ENCODE measurements at places on chromosomes 5 and 9. TPM values are rescaled to one million over a fixed set of nuclear protein-coding genes. Genes with fewer than 3 reads are reported as not detected.

Gene CBY3
- polyA plus RNA-seq: 0.05 TPM

Gene SLC6A19
- polyA plus RNA-seq: not detected

Gene SAXO1
- polyA plus RNA-seq: not detected

Gene SLC1A3
- 13.5 TPM for polyA plus RNA-seq

Gene LMNB1
- polyA plus RNA-seq: 20.3 TPM

Gene PTPA
- 126 TPM for polyA plus RNA-seq

Gene PCDHB5
- 0.14 TPM for polyA plus RNA-seq

Gene FAM151B
- 0.83 TPM for polyA plus RNA-seq

Gene PCDHB9
- 0.16 TPM for polyA plus RNA-seq

Gene ORM2
- not detected for polyA plus RNA-seq

Gene SHOC1
- 0.18 TPM for polyA plus RNA-seq

Gene F2R
- polyA plus RNA-seq: 0.45 TPM

Gene ARHGEF39
- 4.0 TPM for polyA plus RNA-seq

Gene C8G
- 1.2 TPM for polyA plus RNA-seq

Gene WDR31
- 1.2 TPM for polyA plus RNA-seq

Gene LCN12
- polyA plus RNA-seq: 0.24 TPM

Gene RNF20
- polyA plus RNA-seq: 12.0 TPM

Gene RASEF
- polyA plus RNA-seq: 4.3 TPM

Gene PCYOX1L
- polyA plus RNA-seq: 5.7 TPM

Gene MYOZ3
- 0.24 TPM for polyA plus RNA-seq

Gene SCGB3A2
- polyA plus RNA-seq: not detected

Gene PKD2L2
- polyA plus RNA-seq: not detected

Gene DDX4
- polyA plus RNA-seq: not detected

Gene NR4A3
- 0.29 TPM for polyA plus RNA-seq

Gene GALNT12
- 20.7 TPM for polyA plus RNA-seq

Gene IFNK
- polyA plus RNA-seq: not detected

Gene PCDHGA3
- 0.08 TPM for polyA plus RNA-seq

Gene PCDHB11
- polyA plus RNA-seq: 0.47 TPM

Gene PLEKHG4B
- 0.53 TPM for polyA plus RNA-seq

Gene COL23A1
- 0.75 TPM for polyA plus RNA-seq

Gene HTR1A
- not detected for polyA plus RNA-seq

Gene GPR150
- polyA plus RNA-seq: 0.05 TPM

Gene KCNIP1
- polyA plus RNA-seq: 0.04 TPM

Gene ACOT12
- not detected for polyA plus RNA-seq

Gene STK32A
- polyA plus RNA-seq: 0.09 TPM

Gene SUSD3
- polyA plus RNA-seq: 1.9 TPM

Gene TOR1A
- polyA plus RNA-seq: 9.8 TPM

Gene PCDHGA1
- 0.13 TPM for polyA plus RNA-seq

Gene SPINK1
- 0.76 TPM for polyA plus RNA-seq

Gene HARS2
- polyA plus RNA-seq: 17.6 TPM

Gene GLDC
- polyA plus RNA-seq: 2.7 TPM

Gene MEF2C
- polyA plus RNA-seq: 1.7 TPM

Gene GPR21
- 0.12 TPM for polyA plus RNA-seq

Gene PDLIM4
- 58.9 TPM for polyA plus RNA-seq

Gene MAMDC2
- 3.3 TPM for polyA plus RNA-seq

Gene FIBCD1
- polyA plus RNA-seq: 0.24 TPM

Gene EQTN
- polyA plus RNA-seq: not detected

Gene KCNN2
- 0.22 TPM for polyA plus RNA-seq

Gene LCN1
- polyA plus RNA-seq: not detected

Gene ASB6
- 14.4 TPM for polyA plus RNA-seq

Gene FRMPD1
- 0.12 TPM for polyA plus RNA-seq

Gene TTF1
- polyA plus RNA-seq: 11.1 TPM

Gene PSD2
- polyA plus RNA-seq: 0.04 TPM

Gene ADGRV1
- 1.6 TPM for polyA plus RNA-seq

Gene PCDHAC2
- 0.06 TPM for polyA plus RNA-seq

Gene NKD2
- 4.2 TPM for polyA plus RNA-seq

Measured in esophagus (tissue), 2 donors.